ENCODE measurements at places on chromosomes 7 and 10. TPM values are rescaled to one million over a fixed set of nuclear protein-coding genes. Genes with fewer than 3 reads are reported as not detected.
A peak's percentile ranks its signal among the peaks of the same experiment; 100 is the strongest.

Gene AS3MT
- total RNA-seq = 0.14 TPM

DNA sequence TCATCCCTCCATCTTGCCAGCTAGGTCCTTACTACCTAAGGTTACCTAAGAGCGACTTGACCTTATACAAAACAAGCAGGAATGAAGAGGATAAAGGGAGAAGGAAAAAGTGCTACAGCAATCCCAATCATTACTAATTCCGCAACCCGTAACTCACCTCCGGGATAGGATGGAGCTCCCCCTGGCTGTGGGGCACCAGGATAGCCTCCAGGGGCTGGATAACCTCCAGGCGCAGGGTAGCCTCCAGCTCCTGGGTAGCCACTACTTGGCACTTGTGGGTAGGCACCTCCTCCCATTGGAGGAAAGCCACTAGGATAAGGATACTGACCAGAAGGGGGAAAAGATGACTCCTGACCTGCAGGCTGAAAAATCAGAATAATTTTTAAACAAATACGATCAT lies 15.8 kb downstream of the ANXA7 start:
- no peak for DNase-seq

DNA sequence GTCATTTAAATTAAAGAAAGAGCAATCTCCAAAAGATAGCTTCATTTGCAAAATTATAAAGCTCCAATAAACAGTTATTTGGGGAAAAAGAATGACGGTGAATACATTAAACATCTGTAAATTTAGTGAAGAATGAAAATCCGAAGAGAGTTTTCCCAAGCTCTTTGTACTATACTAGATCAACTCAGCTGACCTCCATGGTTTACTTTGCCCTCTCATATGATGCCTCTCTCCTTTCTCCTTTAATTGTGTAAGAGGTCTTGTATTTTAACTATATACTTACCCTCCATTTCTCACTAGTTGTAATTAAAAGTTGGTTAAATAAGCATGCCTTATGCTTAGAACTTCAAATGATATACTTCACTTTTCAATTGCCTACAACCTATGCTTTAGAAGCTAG lies 125.8 kb downstream of the CACNA2D1 start:
- no peak for DNase-seq

DNA sequence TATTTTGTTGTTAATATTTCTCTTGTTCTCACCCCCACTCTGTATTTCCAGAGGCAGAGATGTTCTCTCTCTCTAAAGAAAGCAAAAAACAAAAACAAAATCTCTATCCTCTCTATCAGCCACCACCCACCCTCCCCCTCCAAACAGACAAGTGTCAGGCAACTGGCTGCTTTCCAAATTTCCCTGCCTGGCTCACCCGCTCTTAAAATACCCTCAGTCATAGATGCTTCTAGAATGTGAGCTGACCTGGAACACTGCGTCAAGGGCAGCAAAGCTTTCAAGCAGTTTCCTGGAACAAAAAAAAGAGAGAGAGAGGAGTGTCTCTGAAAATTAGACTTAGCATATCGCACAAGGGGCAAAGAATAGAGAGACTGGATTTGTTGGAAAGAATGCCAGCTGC lies 341.0 kb upstream of the ZMIZ1 start:
- no peak for DNase-seq

DNA sequence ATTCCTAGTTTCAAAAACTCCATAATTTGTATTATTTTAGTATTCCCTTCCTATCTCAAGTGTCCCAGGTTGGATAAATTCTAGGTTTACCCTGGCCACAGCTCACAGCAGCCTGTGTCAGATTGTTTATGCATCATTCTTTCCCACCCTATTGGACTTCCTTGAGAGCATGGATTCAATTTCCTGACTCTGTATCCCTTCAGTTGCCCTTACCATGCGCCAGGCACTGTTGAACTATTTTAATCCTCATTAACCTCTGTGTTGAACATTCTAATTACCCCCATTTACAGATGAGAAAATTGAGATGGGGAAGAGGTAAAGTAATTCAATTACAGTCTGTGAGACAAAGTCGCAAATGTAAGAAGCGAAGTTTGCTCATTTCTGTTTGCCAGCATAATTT lies 58.8 kb downstream of the STEAP1B start:
- DNase-seq = no peak

DNA sequence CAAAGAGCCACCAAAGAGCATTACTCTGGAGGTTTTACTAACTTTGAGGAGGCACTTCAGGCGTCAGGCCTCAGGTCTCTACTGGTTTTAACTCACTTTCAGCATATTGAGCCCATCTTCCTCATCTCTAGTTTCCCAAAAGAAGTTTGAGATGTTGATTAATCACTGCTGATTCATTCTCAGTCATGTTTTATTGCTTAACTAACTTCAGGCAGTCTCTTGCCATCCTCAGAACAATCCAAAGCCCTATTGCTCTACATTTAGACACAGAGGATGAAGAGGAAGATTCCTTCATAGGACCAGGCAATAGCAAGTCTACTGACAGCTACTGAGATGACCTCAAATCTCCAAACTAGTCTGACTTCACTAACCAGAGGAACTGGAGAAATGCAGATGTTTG lies 39.1 kb upstream of the BET1 start:
- DNase-seq = peak; percentile 90

Gene SAMD9L
- 2.4 TPM for total RNA-seq

DNA sequence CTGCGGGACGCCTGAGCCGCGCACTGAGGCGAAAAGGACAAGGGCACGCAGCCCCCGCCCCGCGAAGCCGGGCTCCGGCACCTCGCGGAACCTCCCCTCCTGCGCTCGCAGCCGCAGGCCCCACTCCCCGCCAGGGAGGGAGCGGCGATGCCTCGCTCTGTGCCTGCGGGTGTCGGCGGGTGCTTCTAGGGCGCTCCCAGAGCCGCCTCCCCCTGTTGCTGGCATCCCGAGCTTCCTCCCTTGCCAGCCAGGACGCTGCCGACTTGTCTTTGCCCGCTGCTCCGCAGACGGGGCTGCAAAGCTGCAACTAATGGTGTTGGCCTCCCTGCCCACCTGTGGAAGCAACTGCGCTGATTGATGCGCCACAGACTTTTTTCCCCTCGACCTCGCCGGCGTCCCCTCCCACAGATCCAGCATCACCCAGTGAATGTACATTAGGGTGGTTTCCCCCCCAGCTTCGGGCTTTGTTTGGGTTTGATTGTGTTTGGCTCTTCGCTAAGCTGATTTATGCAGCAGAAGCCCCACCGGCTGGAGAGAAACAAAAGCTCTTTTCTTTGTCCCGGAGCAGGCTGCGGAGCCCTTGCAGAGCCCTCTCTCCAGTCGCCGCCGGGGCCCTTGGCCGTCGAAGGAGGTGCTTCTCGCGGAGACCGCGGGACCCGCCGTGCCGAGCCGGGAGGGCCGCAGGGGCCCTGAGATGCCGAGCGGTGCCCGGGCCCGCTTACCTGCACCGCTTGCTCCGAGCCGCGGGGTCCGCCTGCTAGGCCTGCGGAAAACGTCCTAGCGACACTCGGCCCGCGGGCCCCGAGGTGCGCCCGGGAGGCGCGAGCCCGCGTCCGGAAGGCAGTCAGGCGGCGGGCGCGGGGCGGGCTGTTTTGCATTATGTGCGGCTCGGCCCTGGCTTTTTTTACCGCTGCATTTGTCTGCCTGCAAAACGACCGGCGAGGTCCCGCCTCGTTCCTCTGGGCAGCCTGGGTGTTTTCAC lies 519 bp downstream of the ITGB8 start:
- peak; percentile 35 for DNase-seq

DNA sequence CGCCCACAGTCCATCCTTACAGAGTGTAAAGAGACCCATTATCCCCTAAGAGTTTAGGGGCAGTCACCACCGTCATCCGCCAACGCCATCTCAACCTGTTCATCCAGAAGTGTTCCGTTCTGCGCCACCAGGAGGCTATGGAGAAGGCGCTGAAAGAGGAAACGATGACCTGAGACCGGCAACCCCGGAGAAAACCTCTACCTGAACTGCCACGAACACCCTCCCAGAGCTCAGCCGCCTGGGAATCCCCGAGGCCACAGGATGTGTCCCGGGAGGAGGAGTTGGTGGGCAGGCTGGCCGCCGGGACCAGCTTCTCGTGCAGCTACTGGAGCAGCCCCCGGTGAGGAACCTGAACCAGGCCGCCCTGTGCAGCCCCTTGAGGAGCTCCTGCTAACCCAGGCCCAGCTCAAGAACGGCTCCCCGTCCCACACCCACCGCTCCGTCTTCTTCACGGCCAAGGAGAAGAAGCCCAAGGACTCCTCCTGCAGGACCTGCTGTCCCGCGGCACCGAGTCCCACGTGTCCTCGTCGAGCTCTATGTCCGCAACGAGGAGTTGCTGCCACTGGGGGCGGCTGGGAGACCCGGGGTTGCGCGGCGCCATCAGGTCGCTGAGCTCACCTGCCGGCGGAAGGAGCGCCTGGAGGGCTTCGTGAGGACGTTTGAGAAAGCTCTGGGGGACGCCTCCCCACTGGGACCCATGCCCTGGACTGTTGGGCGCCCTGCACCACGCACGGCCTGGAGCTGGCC lies 21.1 kb upstream of the LANCL2 start:
- no peak for DNase-seq

GRCh38 chr7:10507032-10507431 lies 466.6 kb upstream of the PHF14 start:
- DNase-seq = no peak

GRCh38 chr7:28136885-28137284 lies 43.7 kb downstream of the JAZF1 start:
- no peak for DNase-seq

DNA sequence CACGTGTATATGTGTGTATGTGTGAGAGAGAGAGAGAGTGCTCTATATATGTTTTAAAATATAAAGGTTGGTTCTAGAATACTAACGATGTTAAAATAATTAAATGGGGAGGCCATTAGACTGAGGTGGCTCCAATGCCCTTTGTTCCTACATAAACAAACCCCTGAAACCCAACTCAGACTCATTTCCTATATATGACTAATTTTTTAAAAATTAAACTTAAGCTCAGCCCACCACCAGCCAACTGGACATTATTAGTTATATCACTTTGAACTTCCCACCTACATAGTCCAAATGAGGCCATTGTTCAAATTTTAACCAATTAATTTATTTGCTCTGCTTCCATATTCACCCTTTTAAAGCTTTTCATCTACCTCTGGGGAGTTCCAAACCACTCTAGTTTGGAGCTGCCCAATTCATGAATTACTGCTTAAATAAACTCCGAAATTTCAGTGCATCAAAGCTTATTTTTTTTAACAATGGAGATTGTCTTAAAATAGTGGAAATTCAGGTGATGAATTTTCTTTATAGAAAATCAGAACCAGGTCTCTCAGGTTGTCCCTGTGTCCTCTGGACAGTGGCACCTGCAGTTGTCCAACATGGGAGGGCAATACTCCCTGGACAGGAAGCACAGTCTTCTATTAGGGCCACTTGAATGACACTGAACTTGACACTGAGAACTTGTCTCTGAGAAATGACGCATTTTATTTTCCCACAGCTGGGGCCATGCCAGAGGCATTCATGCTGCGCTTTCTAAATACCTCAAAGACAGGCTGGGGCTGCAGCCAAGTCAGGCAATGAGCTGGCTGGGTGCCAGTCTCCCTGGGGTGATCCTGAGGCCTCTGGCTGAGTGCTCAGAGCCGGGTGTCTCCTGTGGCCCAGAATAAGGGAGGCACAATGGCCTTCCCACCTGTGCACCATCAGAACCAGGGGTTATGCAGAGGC lies 109.5 kb upstream of the TMEM72 start:
- DNase-seq = peak; percentile 87

Gene RET
- total RNA-seq = 0.06 TPM

DNA sequence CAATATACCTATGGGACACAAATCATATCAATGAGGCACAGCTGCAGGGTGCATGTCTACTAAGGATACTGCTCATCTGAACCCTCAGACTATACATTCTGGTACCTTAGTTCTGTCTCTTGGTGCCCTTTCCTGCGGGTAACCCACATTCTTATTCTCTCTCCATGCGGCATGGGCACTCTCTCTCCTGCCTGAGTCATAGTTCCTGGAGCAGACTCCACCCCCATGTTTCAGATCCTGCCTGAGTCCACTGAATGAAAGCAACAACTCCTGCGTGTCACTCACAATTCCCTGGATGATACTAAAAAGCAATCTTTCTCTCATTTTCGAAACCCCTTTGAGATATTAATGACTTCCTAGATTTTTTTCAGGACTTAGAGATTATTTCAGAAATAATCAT lies 653.1 kb upstream of the C7orf33 start:
- DNase-seq = peak; percentile 42

DNA sequence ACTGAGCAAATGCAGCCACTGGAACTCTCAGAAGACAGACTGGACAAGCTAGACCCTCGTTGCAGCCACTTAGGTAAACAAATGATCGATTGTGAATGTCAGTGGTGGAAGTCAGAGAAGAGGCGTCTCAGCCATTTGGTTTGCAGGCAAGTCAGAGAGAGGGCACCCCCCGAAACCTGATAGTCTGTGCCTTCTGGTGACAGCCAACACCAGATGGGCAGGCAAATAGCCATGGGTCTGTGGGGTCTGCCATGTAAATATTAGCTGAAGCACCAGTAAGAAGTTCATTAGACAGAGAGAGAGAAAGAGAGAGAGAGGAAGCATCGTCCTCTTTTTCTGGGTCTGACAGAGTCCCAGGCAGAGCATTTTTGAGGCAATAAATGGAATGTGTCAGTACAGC lies 5.4 kb downstream of the PPP1R17 start:
- no peak for DNase-seq
